Jurkat, Clone E6-1 (cell line): ENCODE measurements at places on chromosomes 16 and 17.

DNA sequence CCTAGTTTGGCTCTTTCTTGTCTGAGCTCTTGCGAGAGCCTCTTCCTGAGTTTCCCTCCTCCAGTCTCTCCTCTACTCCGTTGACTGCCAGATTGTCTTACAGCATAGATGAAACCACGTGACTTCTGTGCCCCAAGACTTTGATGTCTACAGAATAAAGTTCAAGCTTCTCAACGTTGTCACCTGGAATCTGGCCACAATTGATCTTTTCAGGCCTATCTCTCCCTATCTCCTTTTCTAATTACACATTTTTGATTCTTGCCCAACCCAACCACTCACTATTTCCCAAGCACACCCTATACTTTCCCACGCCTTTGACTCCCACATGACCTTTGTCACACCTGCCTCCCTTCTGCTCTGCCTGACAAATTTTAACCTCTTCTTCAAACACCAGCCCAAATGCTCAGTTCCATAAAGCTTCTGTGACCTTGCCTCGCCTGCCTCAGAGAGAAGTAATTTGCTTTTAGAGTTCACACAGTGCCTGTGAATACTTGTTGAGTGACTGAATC, 52.4 kb upstream of the PMFBP1 start:
- peak; percentile 52 for DNase-seq

GRCh38 chr17:79981661-79982101, 54.0 kb downstream of the TBC1D16 start:
- no peak for DNase-seq

- DNase-seq = no peak
Measured at GRCh38 chr16:58001781-58002415, 691 bp downstream of the USB1 start.

DNA sequence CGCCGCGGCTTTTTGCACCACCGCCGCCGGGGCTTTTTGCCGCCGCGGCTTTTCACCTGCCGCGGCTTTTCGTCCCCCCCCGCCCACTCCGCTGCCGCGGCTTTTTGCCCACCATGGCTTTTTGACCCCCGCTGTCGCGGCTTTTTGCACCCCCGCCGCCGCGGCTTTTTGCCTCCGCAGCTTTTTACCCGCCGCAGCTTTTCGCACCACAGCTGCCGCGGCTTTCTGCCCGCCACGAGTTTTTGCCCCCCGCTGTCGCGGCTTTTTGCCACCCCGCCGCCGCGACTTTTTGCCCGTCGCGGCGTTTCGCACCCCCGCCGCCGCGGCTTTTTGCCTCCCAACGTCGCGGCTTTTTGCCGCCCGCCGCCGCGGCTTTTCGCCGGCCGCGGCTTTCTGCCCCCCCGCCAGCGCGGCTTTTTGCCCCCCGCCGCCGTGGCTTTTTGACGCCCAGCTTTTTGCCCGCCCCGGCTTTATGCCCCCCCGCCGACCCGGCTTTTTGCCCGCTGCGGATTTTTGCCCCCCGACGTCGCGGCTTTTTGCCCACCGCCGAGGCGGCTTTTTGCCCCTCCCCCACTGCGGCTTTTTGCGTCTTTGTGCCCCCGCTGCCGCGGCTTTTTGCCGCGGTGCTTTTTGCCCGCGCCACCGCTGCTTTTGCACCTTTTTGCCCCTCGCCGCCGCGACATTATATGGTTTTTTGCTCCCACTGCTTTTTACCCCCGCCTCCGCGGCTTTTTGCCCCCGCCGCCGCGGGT, 1343.6 kb downstream of the TP53TG3F start:
- no peak for DNase-seq

DNA sequence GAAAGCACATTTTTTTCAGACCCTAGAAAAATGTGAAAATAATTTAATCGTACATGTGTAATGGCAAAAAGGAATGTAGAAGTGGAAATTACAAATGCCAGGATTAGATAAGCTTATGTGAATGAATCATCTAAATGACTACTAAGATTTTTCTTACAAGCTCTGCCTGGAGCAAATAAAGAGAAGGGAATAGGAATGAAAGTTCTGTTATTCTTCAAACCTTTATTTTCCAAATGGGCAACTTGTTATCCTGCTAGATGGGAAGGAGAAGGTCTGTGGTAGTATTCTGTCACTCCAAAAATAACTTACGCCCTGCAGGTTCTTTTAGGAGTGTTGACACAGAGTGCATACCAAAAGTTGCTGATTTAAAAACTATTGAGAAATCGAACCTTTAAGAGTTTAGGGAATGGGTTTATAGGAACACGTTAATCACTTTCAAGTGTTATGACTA, 9.7 kb downstream of the CTCF start:
- no peak for DNase-seq

- DNase-seq = peak; percentile 2
Measured at GRCh38 chr17:69058165-69058564, 2.6 kb downstream of the ABCA9 start.

- DNase-seq = no peak
Measured at GRCh38 chr16:59535298-59535697, 801.2 kb upstream of the GOT2 start.

GRCh38 chr16:83532634-83533033, 275.1 kb upstream of the HSBP1 start:
- no peak for DNase-seq

DNA sequence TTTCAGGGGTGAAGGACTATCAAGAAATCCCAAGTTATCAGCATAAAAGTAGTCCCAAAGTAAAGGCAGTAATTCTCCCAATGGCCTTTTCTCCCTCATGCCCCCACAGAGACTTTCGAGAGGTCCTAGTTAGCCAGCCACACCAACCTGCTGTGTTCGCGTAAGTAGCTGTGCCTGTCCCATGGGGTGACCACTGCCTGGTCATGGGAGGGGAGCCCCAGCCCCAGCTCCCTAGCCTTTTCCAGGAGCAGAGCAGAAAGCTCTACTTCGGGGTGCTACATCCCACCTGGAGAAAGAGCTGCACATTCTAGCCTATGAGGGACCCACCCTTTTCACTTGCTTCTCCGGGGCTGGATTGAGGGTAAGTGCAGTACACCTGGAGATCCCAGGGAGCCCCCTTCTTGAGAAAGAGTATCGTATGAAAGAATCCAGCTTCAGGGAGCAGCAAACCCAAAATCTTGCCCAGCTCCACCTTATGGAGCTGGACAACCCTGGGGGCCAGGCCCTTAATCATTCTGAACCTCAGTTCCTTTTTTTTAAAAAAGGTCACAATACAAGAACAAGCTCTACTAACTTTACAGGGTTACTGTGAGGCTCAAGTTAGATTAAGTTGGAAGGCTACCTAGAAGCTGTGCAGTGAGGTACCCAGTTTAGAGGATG, 8.6 kb upstream of the SOST start:
- DNase-seq = no peak

DNA sequence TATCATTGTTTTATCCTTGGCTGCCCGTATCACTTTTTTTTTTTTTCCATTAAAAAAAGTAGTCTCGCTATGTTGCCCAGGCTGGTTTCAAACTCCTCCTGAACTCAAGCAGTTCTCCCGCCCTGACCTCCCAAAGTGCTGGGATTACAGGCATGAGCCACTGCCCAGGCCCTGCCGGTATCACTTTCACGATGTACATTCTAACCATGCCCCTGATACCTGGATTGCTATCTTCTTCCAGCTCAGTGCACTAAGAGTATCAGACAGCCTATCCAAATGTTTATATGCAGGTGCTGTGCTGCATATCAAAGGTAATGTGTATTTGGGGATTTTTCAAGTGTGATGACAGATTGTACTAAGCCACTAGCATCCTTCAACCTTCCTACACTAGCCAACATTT, 14.2 kb downstream of the MOSMO start:
- DNase-seq = no peak

- no peak for DNase-seq
Measured at GRCh38 chr17:6355196-6355595, 79.7 kb downstream of the AIPL1 start.
